ENCODE measurements at places on chromosomes 3 and 15.

DNA sequence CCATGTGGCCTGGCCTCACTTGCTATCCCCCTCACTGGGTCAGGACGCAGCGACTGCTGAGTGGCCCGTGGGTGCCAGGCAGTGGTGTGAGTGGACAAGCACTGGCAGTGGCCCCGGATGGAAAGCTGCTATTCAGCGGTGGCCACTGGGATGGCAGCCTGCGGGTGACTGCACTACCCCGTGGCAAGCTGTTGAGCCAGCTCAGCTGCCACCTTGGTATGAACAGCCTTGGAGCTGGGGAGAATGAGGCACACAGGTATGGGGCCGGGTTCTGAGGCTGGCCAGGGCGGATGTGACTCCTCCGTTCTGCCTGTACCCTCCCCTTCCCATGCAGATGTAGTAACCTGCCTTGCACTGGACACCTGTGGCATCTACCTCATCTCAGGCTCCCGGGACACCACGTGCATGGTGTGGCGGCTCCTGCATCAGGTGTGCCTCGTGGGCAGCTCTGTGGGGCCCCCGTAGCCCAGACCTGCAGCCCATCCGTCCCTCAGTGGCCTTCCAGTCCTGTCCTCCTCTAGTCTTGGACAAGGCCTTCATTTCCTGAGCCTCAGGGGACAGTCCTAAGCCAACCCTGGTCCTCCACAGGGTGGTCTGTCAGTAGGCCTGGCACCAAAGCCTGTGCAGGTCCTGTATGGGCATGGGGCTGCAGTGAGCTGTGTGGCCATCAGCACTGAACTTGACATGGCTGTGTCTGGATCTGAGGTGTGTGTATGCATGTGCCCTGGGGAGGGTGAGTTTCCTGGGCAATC lies 28.2 kb downstream of the NBEAL2 start:
- DNase-seq = no peak

DNA sequence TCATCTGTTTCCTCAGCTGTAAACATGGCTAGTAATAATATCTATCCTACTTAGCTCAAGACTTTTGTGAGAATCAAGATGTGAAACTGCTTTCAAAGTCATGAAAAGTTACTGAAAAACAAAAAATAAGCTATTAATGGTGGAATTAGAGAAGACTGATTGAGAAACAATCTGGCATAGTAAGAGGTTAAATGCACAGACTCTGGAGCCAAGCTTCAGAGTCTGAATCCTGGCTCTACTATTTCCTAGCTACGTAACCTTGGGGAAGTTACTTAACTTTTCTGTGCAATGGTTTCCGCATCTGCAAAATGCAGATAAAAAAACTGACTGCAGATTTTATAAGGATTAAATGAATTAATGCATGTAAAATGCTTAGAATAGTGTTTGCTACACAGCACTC lies 28.8 kb downstream of the LRRFIP2 start:
- no peak for DNase-seq

GRCh38 chr15:66220601-66221000 lies 32.9 kb downstream of the MEGF11 start:
- DNase-seq = no peak

DNA sequence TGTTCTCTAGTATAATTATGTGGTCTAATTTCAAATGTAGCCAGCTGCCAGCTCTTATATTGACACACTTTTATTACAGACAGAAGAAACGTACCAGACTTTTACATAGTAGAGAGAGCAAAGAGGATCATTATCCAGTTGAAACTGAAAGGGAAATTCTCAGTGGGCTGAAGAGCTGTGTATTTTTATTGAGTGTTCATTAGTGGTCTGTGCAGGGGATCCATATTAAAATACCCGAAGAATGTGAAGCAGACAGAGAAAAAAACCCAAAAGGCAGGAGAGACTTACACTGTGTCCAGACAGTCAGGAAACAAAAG lies 41.3 kb downstream of the MYRIP start:
- no peak for DNase-seq

DNA sequence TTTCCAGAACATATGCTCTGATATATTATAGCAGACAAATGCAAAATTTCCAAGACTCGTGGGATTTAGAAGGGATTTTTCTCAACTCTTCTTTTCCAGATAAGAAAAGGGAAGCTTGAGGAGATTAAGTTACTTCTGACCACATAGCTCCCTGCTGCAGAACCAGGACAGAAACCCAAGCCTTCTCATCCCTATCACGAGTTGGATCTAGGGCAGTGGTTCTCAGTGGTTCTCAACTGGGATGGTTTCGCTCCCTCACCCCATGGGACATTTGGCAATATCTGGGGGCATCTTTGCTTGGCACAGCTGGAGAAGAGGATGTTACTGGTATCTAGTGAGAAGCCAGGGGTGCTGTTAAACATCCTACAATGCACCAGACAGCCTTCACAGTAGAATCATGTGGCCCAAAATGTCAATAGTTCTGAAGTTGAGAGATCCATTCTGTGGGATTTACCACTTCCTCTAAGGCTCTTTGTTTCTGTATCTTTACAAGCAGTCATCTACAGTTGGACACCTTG lies 64.2 kb downstream of the LIPC start:
- DNase-seq = no peak

DNA sequence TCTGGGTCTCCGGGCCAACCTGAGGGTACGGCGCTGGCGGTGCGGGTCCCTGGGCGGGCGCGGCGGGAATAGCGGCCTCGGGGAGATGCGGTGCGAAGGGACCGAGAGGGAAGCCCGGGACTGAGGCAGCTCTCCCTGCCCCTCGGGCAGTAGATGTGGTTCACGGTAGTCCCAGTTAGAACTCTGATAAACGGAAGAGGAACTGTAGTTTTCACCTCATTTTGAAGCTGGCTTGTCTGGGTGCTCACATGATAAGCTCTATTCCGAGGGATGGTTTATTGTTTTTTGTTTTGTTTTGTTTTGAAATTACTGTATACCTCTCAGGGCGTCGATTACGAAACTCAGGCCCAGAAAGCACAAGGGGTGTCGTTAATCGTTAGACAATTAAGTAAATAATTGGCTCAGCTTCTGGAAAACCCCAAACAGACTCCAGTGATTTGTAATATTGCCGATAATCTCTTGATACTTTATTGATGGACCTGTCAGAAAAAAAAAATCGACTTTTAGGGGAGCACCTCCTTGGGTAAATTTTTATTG lies 413 bp downstream of the NUSAP1 start:
- DNase-seq = no peak

GRCh38 chr3:197171481-197172067 lies 126.8 kb downstream of the DLG1 start:
- no peak for DNase-seq

GRCh38 chr3:4552811-4553210 lies 59.7 kb downstream of the ITPR1 start:
- no peak for DNase-seq

DNA sequence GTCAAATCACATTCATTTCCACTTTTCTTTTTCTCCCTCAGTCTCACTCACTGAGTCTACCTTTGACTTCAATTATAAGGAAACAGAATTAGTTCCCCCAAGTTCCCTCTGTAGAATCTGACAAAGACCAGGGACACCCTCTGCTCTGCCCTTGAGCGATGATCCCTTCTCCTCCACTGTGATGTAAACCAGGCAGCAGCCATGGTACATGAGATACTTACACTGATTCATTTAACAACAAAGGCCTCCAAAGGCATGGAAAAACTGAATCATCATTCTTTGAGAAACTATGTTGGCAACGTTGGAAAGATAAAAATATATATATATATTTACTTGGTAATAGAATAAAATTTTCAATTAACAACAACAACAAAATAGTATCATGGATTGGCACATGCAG lies 84.1 kb downstream of the P3H2 start:
- no peak for DNase-seq

DNA sequence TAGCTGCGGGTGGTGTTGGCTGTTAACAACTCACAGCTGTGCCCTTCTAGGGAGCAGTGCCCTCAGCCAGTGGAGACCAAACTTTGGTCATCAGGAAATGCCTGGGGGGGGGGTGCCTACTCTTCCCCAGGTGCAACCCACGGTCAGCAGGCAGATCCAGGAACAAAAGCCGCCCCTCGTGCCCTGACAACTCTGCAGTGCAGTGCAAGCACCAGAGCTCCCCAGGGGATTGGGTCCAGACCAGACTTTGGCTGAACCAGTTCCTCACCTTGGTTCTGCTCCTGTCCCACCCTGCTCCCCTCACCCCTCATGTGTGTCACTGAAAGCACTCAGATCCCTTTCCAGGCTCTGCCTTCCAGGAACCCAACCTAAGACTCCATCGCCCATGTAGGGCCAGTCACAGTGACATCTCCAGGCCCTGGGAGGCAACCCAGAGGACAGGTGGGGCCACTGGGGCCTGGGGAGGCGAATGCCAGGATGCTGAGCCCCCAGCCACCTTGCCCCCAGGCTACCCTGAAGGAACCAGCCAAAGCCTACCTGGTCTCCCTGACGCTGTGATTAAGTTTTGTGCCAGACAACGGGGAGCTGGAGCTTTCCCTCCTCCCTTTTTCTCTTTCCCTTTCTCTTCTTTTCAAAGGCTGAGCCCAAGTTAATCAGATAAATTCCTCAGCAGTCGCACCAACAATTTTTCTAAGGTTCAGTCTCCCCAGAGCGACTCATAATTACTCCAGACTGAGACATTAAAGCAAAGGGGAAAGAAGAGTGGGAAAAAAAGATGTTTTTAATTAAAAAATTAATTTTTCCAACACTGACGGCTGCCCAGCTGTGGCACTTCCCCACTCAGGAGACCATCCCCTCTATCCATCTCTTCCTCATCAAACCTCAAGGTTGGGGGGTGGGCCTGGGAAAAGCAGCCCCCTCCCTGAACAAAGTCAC lies 207.5 kb upstream of the LINGO1 start:
- DNase-seq = no peak

GRCh38 chr15:63597038-63597790 lies at the start of gene FBXL22:
Gene FBXL22, plus strand, starts transcription at chr15:63597387. Its CDS starts 6 bp downstream, at chr15:63597393.
- no peak for DNase-seq

DNA sequence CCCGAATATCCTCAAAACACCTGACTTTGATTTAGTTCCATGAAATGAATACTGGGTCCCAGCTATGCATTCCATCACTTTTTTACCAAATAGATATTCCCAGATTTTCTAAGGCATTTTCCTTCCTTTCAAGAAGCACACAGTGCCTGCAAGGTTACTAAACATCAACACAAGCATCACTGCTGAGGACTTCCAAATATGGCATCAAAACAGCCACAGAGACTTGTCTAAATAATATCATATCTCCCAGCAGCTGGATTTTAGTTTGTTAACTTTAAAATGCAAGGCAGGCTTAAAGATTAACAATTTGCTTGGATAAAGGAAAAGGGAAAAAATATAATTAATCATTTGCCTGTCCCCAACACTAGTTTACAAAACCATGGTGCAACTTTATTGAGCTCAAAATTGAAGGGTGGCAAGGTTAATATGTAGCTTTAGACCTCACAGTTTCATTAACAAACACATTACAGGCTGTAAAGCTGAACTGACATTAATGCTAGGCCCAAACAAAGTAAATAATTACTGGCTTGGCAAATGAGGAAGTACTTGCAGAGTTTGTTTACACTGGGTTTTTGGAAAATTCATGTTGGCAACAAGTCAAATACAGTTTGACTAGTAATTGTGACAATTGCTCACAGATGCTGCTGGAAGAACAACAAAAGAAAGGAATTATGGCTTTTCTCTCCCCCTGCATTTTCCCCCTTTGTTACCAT lies 401.7 kb upstream of the CDIN1 start:
- no peak for DNase-seq

DNA sequence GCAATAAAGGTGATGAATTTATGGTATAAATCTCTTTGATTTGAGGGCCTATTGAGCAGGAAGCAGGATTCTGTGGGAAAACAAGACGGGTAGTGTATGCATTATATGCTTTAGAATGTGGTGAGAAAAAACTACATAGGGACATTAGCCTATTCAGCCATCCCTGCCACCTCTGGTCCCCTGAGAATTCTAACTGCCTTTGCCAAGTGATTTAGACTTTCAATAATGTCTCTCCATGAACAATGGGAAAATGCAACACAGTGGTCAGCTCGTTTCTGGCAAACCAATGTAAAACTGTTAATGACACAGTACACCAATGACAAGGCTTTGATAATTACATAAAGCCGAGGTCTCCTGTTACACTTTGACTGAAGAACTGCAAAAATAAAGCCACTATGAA lies 314.7 kb upstream of the CNTN4 start:
- no peak for DNase-seq

DNA sequence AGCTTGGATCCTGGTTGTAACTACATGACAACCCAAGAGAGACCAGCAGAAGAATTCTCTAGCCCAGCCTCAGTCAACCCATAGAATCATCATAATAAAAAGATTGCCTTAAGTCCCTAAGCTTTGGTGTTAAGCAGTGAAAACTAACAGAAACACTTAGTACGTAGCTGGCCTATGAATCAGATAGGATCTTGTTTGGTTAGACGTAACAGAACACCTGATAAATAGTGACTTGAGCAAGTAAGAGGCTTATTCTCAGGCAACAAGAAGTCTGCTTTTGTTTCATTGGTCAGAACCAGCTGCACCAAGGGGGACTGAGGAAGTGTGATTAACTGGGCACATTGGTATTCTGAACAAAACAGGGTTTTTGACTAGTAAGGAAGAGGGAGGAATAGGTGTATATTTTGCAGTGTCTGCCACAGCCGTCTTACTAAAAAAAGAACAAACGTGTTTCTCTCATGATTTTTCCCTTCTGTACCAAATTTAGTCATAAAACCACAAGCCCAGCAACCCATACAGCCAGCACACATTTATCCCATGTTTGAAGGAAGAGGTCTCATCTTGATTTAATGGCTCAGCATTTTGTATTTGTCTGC lies 53.3 kb upstream of the GLCE start:
- DNase-seq = no peak

DNA sequence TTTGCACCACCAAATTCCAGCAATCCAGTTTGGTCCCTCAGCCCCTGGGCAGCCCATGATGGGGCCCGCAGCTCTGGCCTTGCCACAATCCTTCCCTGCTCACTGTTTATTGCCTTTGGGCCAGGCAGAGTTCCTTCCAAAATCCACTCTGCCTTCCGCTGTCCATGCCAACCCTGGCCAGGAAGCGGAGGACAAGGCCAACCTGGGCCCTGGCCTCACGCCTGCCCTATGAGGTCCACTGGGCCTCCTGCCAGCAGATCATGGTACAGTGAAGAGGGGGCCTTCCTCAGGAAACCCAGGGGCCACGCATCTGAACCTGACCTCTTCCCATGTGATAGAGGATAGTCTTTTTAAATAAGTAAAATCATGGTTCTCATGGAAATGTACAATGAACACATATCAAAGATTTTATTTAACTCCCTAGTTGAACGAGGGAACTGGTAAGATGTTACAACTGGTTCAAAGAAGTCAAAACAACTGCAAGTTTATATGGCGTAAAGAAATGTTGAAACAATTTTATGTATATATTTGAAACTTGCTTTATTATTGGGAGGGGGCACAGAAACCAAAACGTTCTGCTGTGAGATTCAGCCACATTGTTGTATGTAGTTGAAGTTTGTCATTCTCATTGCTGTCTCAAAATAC lies 95.8 kb upstream of the TNFAIP8L3 start:
- no peak for DNase-seq

GRCh38 chr3:19148768-19149091 lies 420 bp downstream of the KCNH8 start:
- DNase-seq = no peak

- DNase-seq = no peak
These were observed 140.6 kb downstream of the EEFSEC start for GRCh38 chr3:128293930-128294329.

- no peak for DNase-seq
These were observed 21.1 kb downstream of the RBP2 start for GRCh38 chr3:139455206-139455605.

All from stimulated activated CD8-positive, alpha-beta memory T cell treated with anti-CD3 and anti-CD28 coated beads, Interleukin-7, amount 100 ng/mL, for 1 hour (primary cell).